Natural killer cell treated with Interleukin-12 subunit alpha and Interleukin-12 subunit beta and Interleukin-15 and Interleukin-18, amount 100 ng/mL, for 72 hours (primary cell): ENCODE measurements at places on chromosomes 16 and 17. TPM values are rescaled to one million over a fixed set of nuclear protein-coding genes. Genes with fewer than 3 reads are reported as not detected.
A peak's percentile ranks its signal among the peaks of the same experiment; 100 is the strongest.

GRCh38 chr17:62562656-62563055 is 64.8 kb upstream of the MRC2 start:
- no peak for DNase-seq

DNA sequence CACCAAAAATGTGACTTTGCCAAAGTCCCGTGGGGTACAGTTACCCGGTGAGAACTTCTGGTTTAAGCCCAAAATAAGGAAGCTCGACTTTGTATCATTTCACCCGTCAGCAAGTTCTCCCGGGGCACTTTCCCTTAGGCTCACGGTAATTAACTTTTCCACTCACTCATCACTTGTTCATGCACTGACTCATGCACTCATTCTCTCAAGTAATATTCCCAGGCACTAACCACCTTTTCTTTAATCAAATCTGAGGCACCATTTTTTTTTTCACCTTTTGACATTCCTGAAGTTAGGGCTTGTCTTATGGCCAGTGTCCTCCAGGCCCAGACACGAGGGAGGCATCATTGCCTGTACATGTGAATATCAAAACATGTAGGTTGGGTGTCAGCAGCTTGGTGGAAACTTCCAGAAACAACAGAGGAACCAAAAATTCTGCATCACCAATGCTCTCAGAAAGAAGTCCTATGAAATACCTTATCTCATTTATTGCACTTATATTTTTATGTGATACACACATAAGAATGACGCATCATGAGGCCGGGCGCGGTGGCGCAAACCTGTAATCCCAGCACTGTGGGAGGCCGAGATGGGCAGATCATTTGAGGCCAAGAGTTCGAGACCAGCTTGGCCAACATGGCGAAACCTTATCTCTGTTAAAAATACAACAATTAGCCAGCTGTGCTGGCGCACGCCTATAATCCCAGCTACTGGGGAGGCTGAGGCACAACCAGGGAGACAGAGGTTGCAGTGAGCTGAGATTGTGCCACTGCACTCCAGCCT is 36.1 kb upstream of the ATP2C2 start:
- no peak for DNase-seq

DNA sequence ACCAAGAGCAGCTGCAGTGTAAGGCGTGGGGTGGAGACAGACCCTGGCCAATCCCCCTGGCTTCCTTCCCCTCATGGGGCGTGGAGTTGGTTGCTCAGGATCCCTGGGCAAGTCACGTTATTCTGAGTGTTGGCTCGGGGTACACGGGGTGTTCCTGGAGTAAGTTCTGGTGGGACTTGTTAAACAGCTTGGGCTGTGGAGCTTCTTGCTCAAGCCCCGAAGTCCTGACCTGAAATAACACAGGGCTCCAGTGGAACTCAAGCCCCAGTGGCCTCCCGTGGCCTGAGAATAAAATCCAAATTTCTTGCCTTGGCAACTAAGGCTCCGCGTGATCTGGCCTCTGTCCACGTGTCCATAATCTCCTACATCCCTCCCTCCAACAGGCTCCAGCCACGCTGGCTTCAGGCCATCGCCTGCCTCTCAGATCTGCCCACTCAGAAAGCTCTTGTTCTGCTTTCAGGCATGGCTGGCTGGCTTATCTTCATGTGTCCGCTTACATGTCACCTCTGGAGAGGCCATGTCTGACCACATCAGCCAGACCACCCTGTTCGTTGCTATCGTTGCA is 49.3 kb upstream of the BCO1 start:
- DNase-seq, result peak; percentile 46

- peak; percentile 46 for DNase-seq
These were observed 6.6 kb downstream of the RNF40 start for GRCh38 chr16:30768583-30769181.

GRCh38 chr16:72961115-72961832 is 86.7 kb downstream of the ZFHX3 start:
- DNase-seq, result peak; percentile 38

- DNase-seq, result peak; percentile 26
These were observed 4.8 kb upstream of the COG1 start for GRCh38 chr17:73188011-73188410.

DNA sequence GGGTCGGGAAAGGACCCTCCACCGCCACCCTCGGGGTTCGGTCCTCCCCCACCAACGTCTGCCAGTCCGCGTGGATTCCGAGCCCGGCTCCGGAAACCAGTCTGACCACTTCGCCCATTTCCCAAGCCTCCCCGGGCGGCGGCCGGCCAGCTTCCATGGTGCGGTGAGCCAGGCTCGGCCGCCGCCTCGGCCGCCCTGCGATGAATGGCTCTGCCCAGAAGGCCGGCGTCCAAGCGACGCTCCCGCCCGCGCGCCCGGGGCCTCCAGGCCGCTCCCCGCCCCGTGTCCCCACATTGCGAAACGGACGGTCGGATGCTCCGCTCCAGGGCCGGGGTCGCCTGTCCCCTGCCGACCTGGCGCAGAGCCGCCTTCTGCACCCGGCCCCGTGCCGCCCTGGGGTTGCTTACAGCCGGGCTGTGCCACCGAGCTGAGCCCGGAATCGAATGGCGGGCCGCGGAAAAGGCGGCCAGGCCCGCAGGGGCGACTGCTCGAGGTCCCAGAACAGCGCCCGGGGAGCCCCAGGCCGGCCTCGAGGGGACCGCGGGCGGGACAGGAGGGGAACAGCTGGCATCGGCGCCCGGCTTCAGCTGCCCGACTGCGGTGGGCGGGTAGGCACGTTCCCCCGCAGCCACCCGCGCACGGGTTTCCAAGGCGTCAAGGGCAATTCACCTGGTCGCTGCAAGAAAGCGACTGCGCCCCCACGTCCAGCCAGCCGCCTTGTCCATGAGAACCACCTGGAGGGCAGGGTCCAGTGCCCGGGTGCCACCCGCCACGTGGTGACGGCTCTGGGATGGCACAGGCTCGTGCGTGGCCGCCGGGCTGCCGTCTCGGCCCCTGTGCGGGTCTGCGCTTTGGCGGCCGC is 18.3 kb upstream of the CBX8 start:
- DNase-seq, result no peak

DNA sequence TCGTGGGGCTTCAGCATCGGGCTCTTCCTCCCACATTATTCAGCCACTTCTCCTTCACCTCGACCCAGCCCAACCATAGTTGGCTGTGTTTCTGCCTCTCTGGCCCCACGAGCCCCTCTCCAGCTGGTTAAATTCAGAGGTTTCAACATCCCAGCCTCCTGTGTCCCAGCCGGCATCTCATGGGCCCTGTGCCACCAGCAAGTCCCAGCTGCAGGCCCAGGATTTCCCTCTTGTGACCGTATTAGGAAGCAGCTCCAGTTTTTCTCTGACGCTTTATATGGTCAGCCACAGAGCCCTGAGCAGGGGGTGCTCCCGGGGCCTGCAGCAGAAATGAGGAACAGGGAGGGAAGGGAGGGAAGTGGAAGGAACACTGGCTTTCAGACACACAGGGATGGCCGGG is 27.4 kb downstream of the MYH11 start:
- no peak for DNase-seq

DNA sequence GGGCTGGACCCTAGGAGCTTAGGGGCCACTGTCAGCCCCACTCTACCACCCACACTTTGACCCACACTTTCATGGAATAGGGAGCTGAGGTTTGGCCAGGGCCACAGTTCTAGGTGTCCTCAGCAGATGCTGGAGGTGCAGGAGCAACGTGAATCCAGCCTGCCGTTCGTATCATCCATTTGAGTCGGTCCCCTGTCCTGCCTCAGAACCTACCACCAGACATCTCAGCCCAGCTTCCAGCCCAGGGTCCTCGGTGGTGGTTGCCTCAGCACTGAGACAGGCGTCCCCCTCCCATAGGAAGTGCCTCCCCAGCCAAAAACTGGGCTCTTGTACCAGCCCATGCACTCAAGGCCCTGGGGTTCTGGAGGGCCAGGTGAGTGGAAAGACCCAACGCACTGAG is 359 bp upstream of the ITGAE start:
- no peak for DNase-seq

GRCh38 chr16:58515871-58516767 is 802 bp downstream of the SETD6 start:
- no peak for DNase-seq

DNA sequence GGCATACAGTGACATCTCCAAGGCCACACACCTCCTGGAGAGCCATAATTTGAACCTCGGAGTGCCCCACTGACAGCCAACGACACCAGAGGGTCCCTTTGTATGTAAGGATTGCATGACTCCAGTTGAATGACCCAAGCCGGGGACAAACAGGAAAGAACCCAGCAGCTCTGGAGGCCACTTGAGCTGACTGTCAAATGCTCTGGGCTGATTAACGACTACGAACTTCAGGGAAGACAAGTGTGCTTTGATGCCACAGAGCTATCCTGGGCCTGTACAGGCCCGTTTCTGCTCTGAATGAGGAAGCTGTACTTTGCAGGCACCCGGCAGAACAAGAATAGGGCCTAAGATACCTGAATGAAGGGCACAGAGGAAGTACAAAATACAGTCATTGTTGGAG is 404.6 kb downstream of the SLC39A11 start:
- no peak for DNase-seq

GRCh38 chr17:57954397-57955182 is 622 bp downstream of the CUEDC1 start:
- DNase-seq, result no peak

GRCh38 chr17:6352016-6352415 is 82.9 kb downstream of the AIPL1 start:
- DNase-seq, result no peak

- no peak for DNase-seq
These were observed 24.0 kb upstream of the VPS4A start for GRCh38 chr16:69286941-69287713.

GRCh38 chr16:54347961-54348360 is 61.4 kb upstream of the IRX3 start:
- DNase-seq, result no peak

- no peak for DNase-seq
These were observed 44.9 kb downstream of the ABCA5 start for GRCh38 chr17:69282002-69282401.

DNA sequence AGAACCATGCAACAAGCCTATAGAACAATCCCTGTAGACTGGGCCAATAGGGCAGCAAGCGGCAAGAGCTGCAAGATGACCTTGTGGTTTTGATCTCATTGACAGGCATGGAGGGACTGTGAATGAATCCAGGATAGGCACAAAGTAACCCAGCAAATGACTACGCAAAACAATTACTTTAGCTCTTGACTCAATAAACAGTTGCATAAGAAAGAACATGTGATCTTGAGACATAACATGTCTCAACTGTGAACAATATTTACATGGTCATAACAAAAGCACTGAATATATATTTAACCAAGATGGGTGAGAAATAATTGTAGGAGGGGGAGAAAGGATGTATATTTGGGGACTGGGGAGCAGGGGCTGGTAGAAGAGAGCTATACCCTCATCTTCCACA is 313.7 kb upstream of the CDH5 start:
- DNase-seq, result no peak

DNA sequence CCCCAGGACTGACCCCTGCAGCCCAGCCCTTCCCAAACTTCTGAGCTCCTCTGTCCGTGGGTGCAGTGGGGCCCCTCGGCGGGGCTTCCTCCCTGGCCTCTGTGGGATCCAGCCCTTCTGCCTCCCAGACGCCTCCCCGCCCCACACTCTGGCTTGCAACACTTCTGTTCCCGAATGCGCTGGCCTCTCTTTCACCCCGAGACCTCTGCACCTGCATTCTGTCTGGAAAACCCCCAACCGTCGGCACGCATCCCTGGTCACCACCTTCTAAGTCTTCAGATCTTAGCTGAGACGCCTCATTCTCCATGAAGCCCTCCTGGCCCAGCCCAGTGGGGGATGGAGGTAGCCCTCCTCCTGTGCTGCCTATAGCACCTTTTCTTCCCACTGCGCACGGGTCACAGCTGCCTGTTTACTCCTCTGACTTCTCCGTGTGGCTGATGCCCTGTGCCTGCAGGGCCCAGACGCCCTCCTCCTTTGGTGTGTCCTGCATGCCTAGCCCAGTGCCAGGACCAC is 26.4 kb downstream of the TMEM235 start:
- DNase-seq, result peak; percentile 49

- peak; percentile 28 for DNase-seq
These were observed 3.9 kb downstream of the IGFALS start for GRCh38 chr16:1789643-1790045.

DNA sequence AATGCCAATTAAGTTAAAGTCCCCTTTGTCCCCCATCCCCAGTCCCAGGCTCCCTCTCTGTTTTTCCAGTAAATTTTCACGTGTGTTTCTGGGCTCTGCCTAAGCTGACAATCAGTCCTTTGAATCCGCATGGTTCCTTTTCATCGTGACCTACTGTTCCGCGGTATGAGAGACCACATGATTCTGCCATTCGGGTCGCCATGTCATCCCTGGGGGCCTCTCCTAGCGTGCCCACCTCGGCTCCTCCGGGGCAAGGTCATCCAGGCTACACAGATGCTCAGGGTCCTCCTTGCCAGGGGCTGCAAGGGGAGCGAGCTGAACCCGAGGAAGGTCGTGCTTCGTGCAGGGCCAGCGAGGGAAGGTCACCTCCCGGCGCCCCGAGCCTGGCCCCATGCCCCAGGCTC is 157.6 kb downstream of the RAB11FIP4 start:
- DNase-seq, result no peak

DNA sequence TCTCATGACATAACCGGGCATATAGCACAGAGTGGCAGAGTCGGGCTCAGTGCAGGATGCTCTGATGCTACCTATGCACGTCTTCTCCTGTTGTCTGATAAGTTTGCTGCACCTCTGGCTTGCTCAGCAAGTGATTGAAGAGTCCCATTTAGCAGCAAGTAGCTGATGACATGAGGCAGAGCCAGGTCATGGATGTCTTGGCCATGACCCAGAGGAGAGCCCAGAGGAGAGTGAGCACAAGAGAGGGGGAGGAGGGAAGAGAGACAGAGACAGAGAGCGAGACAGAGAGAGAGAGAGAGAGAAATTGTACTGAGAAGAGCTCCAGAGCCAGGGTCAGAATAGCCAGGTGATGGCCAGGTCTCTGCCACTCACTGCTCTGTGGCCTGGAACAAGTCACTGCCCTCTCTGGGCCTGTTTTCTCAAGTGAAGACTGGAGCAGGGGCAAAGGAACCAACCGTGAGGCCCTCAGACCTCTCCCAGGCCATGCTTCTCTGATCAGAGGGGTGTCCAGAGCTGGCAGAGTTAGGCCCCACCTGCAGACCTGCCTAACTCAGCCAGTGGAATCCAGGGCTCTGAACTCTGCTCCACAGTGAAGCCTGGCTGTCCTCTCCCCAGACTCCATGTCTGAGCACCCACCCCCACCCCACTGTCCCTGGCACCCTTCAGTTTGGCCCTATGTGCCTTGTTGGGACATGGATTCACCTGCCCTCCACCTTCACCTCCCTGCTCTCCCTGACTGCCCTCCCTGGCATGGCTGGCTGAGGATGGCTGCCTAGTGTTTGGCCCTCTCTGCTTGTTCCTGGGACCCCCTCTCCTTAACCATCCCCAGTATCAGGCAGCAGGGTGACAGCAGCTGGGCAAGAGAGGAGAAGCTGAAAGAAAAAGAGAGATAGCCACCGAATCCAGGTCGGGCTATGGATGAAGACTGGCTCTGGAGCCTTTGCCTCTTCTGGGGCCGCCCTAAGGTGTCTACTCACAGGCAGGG is 4.3 kb upstream of the KRT35 start:
- DNase-seq, result peak; percentile 23

GRCh38 chr17:31824766-31825360 is 34.2 kb downstream of the COPRS start:
- no peak for DNase-seq

The MTSS2 gene
- 0.70 TPM for total RNA-seq

The ABCA3 gene
- 7.3 TPM for total RNA-seq

The KRT33B gene
- not detected for total RNA-seq

The SYCE1L gene
- 5.3 TPM for total RNA-seq

The ELMO3 gene
- total RNA-seq, result 13.9 TPM

The CDH13 gene
- total RNA-seq, result not detected

The LPCAT2 gene
- 0.31 TPM for total RNA-seq

The AOC3 gene
- 1.8 TPM for total RNA-seq

The TGFB1I1 gene
- 0.55 TPM for total RNA-seq

The JPT1 gene
- 219 TPM for total RNA-seq

The ELAC2 gene
- 146 TPM for total RNA-seq

The PRRT2 gene
- 2.8 TPM for total RNA-seq
